Activated T-cell treated with anti-CD3 and anti-CD28 coated beads, Interleukin-2, amount 50 U/mL, for 72 hours (primary cell): ENCODE measurements at places on chromosomes 1 and 21. TPM values are rescaled to one million over a fixed set of nuclear protein-coding genes. Genes with fewer than 3 reads are reported as not detected.

Gene ANKRD65
- total RNA-seq: 0.17 TPM

Gene FCRL2
- not detected for total RNA-seq

Gene SLC37A1
- total RNA-seq: 27.5 TPM

Gene NUDT4B
- 0.65 TPM for total RNA-seq

Gene GBP3
- 9.0 TPM for total RNA-seq
